ENCODE measurements at places on chromosomes 1 and 21. TPM values are rescaled to one million over a fixed set of nuclear protein-coding genes. Genes with fewer than 3 reads are reported as not detected.

The INAVA gene
- not detected for total RNA-seq

The BACE2 gene
- 502 TPM for total RNA-seq

The CDK18 gene
- total RNA-seq: 2.7 TPM

The FMO2 gene
- total RNA-seq: not detected
